Activated naive CD8-positive, alpha-beta T cell treated with anti-CD3 and anti-CD28 coated beads, Interleukin-2, amount 10 ng/mL, durations not matched to agents 7 days and 5 days (primary cell): ENCODE measurements at places on chromosomes 11 and 22. TPM values are rescaled to one million over a fixed set of nuclear protein-coding genes. Genes with fewer than 3 reads are reported as not detected.
A peak's percentile ranks its signal among the peaks of the same experiment; 100 is the strongest.

OR8D4 gene
- not detected for total RNA-seq

MPPED2 gene
- not detected for total RNA-seq

SLC17A6 gene
- total RNA-seq = not detected

KCTD21 gene
- 8.6 TPM for total RNA-seq

DNA sequence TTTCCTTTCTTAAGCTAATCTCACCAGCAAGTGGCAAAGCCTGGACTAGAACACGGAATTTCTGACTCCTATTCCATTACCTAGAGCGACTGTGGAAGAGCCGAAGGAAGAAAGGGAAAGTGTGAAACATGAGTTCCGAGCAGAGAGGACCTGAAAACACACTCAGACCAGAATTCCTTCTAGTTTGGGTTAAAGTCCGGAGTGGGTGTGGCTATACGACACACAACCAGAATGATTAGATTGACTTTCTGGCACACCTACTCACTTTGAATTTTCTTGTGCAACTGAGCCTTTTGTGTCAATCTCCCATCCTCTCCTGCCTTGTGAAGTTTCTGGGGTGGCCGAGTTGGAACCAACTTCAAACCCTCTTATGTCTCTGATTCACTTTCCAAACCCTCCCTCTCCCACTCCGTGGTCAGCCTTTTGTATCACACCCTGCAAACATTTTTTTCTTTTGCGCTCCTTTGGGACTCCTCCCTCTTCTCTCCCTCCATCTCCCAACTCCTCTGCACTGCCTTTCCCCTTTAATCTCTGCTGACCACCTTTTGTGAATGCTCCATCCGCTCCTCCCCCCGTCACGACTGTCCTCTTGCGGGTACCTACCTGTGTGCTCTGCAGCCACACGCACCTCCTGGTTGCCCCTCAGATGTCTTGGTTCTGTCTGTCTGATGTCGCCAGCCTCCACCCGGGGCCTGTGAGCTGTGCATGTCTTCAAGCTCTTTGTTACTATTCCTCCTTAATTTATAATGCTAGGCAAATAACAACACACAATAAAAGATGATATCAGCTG lies 86.3 kb upstream of the BLID start:
- no peaks in the 10 kb centered on the region for H3K36me3 ChIP-seq
- no peak overlapping the region for H3K27ac ChIP-seq
- no peak for DNase-seq
- H3K4me1 ChIP-seq = no peaks in the 10 kb centered on the region
- no peak overlapping the region for H3K4me3 ChIP-seq

- no peak overlapping the region for H3K27ac ChIP-seq
- peaks cover 3% of the 10 kb centered on the region for H3K27me3 ChIP-seq
- no peak for DNase-seq
- H3K4me3 ChIP-seq = no peak overlapping the region
- no peaks in the 10 kb centered on the region for H3K36me3 ChIP-seq
These were observed 74.7 kb downstream of the C11orf58 start for GRCh38 chr11:16813126-16813525.

DNA sequence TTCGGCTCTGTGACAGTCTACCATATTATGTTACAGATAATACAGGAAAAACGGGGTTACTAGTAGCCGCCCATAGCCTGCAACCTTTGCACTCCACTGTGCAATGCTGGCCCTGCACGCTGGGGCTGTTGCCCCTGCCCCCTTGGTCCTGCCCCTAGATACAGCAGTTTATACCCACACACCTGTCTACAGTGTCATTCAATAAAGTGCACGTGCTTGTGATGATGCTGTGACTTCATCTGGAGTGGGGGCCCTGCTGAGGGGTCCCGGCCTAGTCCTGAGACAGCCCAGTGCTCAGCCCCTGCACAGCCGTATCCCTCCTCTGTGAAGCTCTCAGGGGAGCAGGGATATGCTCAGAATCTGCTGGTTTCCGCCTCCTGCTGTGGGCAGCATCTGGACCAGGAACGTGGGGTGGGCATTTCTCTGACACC lies 1.2 kb downstream of the IFITM1 start:
- H3K27ac ChIP-seq = peak overlapping the region; percentile 100
- H3K36me3 ChIP-seq = peaks cover 43% of the 10 kb centered on the region
- peaks cover 25% of the 10 kb centered on the region for H3K4me1 ChIP-seq
- DNase-seq = peak; percentile 63

DNA sequence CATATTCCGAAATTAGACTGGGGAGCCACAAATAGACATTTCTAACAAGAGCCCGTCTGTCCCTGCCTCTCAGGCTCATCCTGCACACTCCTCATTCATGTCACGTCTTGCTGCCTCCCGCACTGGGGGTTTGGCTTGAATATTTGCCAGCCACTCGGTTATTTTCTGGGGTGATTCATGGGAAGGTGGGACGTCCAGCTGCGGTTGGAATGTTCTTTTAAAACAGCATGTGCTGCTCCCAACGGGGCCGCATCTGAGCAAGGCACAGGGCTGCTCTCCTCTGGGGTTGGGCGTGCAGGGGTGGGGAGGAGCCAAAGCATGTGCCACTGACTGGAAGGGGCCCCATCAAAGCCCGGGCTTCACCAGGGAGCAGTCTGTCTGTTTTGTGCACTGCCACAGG lies 25.9 kb upstream of the SLC5A4 start:
- H3K27ac ChIP-seq = no peak overlapping the region
- H3K4me1 ChIP-seq = no peaks in the 10 kb centered on the region
- no peaks in the 10 kb centered on the region for H3K36me3 ChIP-seq
- DNase-seq = no peak
- H3K27me3 ChIP-seq = peaks cover 23% of the 10 kb centered on the region

DNA sequence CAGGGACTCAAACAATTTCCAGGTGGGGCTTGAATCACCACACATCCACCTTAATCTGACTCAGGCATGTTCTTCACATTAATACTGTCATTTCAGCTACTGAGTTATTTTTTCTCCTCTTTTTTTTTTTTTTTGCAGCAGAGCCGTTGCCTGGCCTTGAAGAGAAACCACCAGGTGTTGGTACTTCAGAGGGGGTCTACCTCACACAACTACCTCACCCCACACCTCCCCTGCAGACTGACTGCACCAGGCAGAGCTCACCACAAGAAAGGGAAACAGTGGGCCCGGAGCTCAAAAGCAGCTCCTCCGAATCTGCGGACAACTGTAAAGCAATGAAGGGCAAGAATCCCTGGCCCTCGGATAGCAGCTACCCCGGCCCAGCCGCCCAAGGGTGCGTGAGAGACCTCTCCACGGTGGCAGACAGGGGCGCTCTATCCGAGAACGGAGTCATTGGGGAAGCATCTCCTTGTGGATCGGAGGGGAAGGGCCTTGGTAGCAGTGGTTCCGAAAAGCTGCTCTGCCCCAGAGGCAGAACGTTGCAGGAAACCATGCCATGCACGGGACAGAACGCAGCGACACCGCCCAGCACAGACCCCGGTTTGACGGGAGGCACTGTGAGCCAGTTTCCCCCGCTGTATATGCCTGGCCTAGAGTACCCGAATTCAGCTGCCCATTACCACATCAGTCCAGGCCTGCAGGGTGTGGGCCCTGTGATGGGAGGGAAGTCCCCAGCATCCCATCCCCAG lies 15.1 kb upstream of the SLC25A18 start:
- no peaks in the 10 kb centered on the region for H3K27me3 ChIP-seq
- H3K27ac ChIP-seq = no peak overlapping the region
- no peak for DNase-seq
- H3K4me3 ChIP-seq = no peak overlapping the region
